ENCODE measurements at places on chromosomes 16 and 17.

DNA sequence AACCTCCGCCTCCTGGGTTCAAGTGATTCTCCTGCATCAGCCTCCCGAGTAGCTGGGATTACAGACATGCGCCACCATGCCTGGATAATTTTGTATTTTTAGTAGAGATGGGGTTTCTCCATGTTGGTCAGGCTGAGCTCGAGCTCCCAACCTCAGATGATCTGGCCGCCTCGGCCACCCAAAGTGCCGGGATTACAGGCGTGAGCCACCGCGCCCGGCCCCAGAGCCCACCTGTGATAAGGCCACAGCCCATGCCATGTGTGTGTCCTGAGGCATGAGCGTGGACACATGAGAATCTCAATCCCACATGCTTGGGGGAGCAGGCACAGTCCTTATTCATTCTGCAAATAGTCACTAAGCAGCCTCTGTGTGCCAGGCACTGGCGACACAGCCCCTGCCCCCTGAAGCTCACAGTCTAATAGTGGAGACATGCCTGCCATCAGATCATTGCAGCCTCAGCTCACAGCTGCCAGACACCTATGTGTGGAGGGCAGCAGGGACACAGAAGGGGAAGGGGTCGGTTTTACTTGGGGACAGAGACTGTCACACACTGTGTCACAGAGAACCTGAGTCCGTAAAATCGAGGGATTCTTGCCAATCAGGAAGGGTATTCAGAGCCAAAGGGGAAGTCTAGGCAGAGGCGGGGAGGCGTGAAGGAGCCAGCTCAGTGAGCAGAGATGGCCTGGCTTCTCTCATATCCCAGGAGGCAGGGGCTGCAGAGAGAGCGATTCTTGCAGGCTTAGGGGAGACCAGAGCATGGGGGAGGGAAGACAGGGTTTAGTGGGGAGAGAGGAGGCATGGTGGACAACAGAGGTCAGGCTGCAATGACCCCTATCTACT is 9.4 kb upstream of the ABCC3 start:
- DNase-seq, result no peak

DNA sequence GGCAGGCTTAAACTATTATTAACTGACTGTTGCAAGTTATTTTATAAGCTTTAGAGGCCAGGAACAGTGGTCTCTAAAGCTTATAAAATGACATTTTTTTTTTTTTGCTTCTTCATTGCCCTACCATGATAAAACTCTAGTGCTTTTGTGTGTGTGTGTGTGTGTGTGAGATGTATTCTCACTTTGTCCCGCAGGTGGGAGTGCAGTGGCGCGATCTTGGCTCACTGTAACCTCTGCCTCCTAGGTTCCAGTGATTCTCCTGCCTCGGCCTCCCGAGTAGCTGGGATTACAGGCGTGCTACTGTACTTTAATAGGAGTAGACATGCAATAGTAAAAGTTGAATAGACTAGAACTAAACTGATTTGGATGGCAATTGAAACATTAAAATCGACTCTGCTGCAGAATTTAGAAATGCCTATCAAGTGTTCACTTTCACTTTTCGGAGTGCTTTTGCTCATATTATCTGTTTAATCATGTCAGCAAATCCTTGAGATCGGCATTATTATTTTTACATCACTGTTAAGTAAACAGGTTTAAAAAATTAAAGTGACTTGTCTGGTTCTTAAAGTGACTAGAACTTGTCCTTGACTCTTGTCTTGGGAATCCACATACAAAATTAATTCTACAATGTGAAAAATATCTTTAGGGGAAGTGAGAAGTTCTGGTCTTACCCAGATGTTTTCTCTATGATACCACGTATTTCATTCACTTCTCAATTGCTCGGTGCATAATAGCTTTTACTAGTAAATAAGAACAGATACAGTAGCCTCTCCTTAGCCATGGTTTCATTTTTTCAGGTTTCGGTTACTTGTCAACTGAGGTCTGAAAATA is 8.4 kb upstream of the PCTP start:
- no peak for DNase-seq

GRCh38 chr17:7465597-7466275 is 13.7 kb downstream of the ZBTB4 start:
- no peak for DNase-seq

DNA sequence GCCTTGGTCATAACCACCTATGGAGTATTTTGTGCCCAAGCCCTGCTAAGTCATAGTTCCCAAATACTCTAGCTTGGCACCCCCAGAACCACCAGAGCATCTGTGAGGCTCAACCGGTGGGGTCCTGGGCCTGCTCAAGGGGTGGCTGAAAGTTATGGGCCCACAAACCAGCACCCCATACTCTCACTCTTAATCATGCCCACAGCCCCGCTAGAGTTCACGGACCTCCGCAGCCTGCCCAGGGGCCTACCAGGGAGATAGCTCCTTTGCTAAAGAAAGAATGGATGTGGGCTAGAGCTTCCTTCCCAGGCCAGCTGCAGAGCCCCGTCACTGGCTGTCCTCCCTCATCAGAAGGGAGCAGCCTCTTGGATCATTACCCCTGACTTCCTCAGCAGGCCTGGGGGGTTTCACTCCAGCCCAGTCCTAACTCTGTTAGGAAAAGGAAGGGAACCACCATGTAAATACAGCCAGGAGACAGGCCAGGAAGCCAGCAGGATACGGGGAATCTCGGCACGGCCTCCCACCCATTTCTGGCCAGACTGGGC is 1.4 kb downstream of the GIT1 start:
- DNase-seq, result no peak

GRCh38 chr17:72494566-72494965 is 373.7 kb downstream of the SOX9 start:
- no peak for DNase-seq

- no peak for DNase-seq
Observed at GRCh38 chr16:86244936-86245335, 265.4 kb upstream of the FOXF1 start.

DNA sequence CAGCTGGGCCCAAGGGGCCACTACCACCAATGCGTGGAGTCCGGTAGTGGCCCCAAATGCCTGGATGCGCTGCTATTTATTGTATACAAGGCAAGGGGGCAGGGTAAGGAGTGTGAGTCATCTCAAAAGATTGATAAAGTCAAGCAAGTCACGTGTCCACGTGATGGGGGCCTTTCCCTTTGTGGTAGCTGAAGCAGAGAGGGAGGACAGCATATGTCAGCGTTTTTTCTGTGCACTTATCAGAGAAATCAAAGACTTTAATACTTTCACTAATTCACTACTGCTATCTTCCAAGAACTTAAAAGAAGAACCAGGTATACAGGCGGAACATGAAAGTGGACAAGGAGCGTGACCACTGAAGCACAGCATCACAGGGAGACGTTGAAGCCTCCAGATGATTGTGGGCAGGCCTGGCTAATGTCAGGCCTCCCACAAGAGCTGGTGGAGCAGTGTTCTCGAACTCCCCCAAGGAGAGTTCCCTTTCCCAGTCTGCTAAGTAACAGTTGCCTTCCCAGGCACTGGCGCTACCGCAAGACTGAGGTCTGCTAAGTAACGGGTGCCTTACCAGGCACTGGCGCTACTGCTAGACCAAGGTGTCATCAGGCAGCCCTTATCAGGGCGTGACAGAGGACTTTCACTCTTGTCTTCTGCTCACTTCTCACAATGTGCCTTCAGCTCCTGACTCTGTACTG is 10.8 kb upstream of the ASB16 start:
- no peak for DNase-seq

DNA sequence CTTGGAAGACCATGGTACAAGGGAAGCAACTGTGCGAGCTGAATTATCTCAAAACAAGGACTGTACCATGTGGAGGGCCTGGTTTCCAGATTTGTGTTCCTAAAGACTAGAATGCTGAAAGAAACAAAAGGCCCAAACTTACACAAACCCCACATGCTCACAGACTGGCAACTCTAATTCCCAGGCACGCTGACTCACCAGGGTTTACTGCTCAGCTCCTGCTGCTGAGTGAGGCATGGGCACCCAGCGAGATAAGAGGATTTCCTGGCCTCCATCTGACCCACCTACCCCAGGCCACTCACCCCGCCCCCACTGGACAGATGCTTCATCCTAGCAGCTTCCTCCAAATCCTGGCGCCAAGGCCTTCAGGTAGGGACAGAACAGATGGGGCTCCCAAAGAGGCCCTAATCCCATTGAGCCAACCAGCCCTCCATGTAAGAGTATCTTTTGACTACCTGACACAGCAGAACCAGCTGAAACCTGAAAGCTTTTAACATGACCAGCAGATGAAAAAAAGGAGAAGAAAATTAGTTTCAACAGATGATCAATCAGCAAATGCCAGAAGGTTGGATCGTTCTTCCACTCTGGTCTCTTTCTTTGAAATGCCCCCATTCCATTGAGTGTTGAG is 33.9 kb downstream of the DCUN1D3 start:
- DNase-seq, result peak; percentile 60

- DNase-seq, result no peak
Observed at GRCh38 chr17:6681671-6682070, 30.1 kb downstream of the C17orf100 start.

- DNase-seq, result no peak
Observed at GRCh38 chr17:19652595-19652994, 4.0 kb downstream of the ALDH3A2 start.

- DNase-seq, result no peak
Observed at GRCh38 chr16:12337871-12338655, 361.5 kb downstream of the SNX29 start.

GRCh38 chr17:82302991-82303943 is 14.1 kb downstream of the CD7 start:
- DNase-seq, result no peak

DNA sequence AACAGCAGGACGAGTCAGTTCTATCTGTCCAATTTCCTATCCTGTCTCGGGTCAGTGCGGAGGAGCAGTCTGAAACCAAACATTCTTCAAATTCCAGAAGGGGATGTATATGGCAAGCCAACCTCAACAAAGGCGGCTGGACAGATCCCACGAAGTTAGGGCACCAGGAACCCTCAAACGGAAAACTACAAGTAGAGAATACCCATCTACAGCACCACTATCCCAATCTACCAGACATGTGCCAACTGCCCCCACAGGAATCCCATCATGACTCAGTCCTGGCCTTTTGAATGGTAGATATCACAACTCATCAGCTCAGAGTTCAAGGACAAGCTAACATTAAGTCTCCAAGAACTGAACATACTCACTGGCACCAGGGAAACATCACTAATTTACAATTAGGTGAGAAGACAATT is 2.3 kb downstream of the NAT9 start:
- no peak for DNase-seq

GRCh38 chr16:49442805-49443204 is 69.2 kb downstream of the C16orf78 start:
- DNase-seq, result no peak

GRCh38 chr17:39462631-39463375 is 1.5 kb downstream of the CDK12 start:
- DNase-seq, result peak; percentile 8

- DNase-seq, result no peak
Observed at GRCh38 chr16:17718495-17718894, 247.7 kb upstream of the XYLT1 start.

DNA sequence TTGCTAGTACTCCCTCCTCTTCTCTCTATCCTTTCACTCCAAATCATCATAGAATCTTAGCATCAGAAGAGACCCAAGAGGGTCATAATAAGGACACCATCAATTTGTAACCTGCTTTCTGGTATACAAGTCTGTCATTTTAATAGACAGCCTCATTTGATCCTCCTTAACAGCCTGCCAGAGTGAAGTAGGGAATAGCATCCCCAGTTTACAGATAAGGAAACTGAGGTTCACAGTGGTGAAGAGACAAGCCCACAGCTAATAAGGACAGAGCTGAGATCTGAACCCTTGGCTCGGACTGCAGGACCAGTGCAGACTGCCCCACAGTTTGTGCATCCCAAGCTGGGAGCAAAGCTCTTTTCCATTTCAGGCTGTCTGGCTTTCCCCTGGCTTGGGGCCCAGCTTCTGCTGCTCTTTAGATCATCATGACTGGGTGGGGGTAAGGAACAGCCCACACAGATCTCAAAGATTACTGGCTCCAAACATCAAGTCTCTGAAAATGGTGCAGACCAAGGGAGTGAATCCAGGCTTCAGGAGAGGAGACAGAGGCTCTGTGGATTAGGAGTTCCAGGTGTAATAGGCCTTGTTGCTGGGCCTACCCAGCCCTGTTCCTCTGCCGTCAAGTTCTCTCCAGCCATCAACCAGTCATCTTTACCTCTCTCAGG is 10.3 kb upstream of the IGFBP4 start:
- DNase-seq, result no peak

GRCh38 chr16:13660807-13661206 is 259.1 kb upstream of the ERCC4 start:
- DNase-seq, result no peak

- peak; percentile 38 for DNase-seq
Observed at GRCh38 chr16:61908426-61908825, 127.8 kb downstream of the CDH8 start.

GRCh38 chr16:50534958-50535357 is 13.2 kb upstream of the NKD1 start:
- DNase-seq, result no peak

GRCh38 chr16:660132-660458 is 7.8 kb upstream of the RHOT2 start:
- no peak for DNase-seq

- DNase-seq, result no peak
Observed at GRCh38 chr16:86722970-86723369, 144.6 kb downstream of the FOXL1 start.

GRCh38 chr16:13708347-13709120 is 211.4 kb upstream of the ERCC4 start:
- no peak for DNase-seq

DNA sequence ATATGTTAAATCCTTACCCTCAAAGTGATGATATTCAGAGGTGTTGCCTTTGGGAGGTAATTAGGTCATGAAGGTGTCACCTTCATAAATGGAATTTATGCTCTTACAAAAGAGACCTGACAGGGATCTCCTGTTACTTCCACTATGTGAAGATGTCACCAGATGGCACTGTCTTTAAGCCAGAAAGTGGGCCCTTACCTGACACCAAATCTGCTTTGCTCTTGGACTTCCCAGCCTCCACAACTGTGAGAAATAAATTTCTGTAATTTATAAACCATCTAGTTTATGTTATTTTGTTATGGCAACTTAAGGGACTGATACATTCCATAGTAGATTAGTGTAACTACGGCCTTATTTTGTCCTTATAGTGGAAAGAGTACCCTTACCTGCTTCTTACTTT is 358.3 kb upstream of the SALL1 start:
- DNase-seq, result no peak

DNA sequence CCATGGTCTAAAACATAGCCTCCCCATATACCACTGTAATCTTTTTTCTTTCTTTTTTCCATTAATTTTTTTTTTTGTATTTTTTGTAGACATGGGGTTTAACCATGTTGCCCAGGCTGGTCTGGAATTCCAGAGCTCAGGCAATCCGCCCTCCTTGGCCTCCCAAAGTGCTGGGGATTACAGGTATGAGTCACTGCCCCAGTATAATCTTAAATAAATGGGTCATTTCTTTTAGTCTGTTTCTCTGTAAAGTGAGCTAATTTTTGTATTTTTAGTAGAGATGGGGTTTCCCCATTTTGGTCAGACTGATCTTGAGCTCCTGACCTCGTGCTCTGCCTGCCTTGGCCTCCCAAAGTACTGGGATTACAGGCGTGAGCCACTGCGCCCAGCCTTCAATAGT is 5.7 kb upstream of the NME1 start:
- no peak for DNase-seq

DNA sequence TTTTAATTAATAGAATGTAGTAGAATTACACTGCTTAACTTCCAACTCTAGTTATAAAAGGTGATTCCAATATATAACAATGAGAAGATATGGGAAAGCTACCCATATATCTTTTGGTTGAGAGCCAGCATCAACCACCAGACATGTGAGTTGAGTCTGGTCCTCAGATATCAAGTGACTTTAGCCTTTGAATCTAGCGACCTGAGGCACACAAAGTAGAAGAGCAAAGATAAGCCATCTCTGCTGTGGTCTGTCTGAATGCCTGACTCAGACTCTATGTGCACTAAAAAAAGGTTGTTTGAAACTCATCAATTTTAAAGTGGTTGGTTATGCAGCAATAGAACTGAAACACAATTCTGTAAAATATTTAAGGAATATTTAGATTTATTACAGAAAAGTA is 492.5 kb upstream of the SOX9 start:
- DNase-seq, result no peak

Data from Ammon's horn (tissue), 1 donor.